Activated T-helper 1 cell treated with anti-CD3 and anti-CD28 coated beads, Interleukin-2, amount 50 U/mL, for 16 hours (primary cell): ENCODE measurements at places on chromosomes 2 and 18.

GRCh38 chr2:225597911-225598310, 198.4 kb downstream of the NYAP2 start:
- DNase-seq = no peak

GRCh38 chr2:218418717-218419458, at the start of gene VIL1:
VIL1 (plus strand) TSS chr2:218419123; CDS start chr2:218423779, 4,656 bp downstream.
- DNase-seq = no peak

DNA sequence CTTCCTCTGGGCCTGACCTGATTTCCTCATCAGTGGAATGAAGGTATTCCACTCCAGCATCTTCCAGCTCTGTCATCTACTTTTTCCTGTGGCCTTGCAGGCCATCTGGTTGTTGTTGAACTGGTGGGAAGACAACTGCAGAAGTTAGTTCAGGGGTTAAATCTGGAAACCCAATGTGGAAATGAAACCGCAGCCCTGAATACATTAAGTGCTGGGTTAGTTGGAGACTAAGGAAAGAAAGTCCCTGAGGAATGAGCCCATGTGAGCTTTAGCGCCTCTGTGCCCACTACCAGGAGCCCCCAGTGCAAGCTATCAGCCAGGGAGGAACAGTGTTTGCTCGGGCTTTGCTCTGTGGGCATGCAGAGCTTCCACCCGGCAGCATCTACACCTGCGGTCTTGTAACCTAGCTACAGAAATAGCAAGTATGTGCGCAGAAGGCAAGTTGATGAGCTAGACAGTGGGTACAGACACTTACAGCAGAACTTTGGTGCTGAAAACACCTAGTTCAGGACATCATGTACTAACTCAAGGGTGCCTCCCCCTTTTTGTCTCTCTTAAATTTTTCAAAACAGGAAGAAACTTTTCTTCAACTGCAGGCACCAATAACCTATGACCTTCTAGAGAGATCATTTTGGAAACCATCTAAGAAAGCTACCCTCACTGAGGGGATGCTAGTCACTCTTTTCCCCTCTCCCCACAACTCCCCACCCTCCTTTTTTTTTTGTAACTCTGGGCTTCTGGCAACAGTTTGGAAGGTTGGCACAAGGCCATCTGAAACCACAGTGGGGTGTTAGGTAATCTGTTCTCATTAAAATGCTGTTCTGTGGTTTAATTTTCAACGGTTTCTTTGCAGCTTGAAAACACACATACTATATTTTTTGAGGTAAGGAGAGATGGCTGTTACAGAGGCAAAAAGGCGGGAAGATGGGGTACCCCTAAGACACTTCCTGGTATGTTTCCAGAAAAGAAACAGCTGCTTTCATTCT, 18.3 kb upstream of the CXCR4 start:
- DNase-seq = peak; percentile 52

GRCh38 chr2:150526827-150527226, 39.4 kb upstream of the RND3 start:
- DNase-seq = no peak

DNA sequence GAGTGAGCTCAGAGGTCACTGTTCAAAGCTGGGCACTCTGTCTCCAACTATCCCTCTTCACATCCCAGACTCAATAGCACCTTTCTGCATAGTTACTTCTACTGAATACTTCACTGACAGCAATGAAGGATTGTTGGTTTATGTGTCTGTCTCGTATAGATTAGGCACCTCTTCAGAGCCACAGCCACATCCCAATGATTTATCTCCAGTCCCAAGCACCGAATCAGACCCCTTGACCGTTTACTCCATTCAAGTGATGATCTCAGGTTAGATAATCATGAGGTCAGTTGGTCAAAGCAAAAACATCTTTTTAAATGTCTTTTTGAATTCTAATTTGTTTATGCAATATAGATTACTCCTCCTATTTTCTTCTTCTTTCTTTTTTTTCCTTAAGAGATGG, 14.7 kb downstream of the NEDD4L start:
- DNase-seq = no peak

GRCh38 chr2:67057901-67058703, 339.0 kb upstream of the ETAA1 start:
- no peak for DNase-seq

- DNase-seq = no peak
Observed at GRCh38 chr2:130251535-130251872, 53.3 kb upstream of the TUBA3E start.

DNA sequence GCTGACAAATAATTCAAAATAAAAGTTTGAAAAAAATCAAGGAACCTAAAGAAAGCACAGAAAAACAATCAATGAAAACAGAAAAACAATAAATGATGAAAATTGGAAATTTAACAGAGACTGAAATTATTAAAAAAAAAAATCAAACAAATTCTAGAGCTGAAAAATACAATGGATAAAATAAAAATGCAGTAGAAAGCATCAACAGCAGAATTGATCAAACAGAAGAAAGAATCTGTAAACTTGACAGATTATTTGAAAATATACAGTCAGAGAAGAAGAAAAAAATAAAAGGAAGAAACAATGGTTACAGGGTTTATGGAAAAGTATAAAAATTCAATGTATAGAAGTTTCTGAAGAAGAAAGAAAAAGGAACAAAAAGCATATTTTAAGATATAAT, 16.2 kb downstream of the SERPINB4 start:
- DNase-seq = no peak

GRCh38 chr2:170298115-170298514, 120.2 kb downstream of the MYO3B start:
- no peak for DNase-seq

- no peak for DNase-seq
Observed at GRCh38 chr2:42902939-42903709, 110.7 kb upstream of the HAAO start.

GRCh38 chr2:241187101-241187917, 1.2 kb upstream of the ANO7 start:
- DNase-seq = no peak

GRCh38 chr18:35740656-35741055, 159.1 kb downstream of the GALNT1 start:
- no peak for DNase-seq

DNA sequence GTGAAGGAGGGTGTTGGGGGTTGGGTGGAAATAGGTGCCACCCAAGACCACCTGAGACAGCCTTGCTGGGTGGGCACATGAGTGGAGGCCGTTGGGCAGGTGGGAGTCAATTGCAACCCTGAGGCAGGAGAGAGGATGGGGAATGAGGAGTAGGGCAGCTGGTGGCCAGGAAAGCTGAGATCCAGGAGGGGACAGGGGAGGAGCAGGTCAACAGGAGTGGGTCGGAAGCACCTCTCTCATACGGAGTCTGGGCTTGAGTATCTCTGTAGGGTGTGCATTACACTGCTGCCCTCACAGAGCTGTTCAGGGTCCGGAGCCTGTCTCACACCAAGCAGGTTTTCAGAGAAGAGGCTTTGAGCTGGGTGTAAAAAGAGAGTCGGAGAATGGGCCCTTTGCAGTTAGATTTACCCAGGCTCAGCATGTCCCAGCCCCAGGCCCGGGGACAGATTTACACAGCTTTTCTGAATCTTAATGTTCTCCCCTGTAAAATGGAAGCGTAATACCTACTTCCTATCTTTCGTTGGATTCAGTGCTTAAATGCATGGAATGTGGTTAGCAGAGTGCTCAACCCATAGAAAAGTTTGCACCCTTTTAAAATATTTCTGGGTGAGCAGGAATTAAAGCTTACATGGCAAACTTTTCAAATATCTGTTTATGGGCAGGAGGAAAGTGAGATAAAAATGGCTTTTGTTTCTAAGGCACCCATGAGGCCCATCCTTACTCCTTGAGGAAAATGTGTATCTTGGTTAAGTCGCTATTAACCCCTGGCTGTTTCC, 144.0 kb upstream of the MYCN start:
- DNase-seq = no peak

DNA sequence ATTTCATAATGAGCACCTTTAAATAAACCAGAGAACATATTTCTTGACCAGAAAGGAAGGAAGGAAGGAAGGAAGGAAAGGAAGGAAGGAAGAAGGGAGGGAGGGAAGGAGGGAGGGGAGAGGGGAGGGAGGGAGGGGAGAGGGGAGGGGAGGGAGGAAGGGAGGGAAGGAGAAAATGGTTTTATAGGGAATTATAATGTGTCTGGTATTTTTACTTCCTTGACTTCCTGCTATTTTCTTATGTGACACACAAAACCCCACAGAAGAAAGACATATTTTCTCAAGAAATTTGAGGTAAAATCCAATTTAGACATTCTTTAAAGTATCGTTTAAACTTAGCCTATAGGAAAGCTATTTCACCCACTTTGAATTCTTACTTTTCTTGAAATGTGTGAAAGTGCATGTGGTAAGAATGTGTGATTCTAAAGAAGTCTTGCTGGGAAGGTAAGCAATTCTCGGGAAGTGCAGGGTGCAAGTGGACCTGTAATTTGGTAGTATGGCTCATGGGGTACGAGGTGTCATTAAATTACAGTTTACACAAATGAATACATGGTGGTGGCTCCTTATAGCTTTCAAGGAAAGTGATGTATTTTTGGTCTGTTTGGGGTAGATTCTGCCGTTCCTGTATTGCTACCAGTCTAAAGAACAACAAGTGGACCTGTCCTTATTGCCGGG, 18.0 kb downstream of the RNF125 start:
- no peak for DNase-seq

GRCh38 chr2:122163617-122164016, 408.2 kb downstream of the TSN start:
- DNase-seq = no peak
